ENCODE measurements at places on chromosomes 7 and 10.

- DNase-seq: no peak
These were observed 3.3 kb downstream of the SKAP2 start for GRCh38 chr7:26861050-26861449.

- DNase-seq: no peak
These were observed 29.6 kb upstream of the DKK1 start for GRCh38 chr10:52284416-52285013.

DNA sequence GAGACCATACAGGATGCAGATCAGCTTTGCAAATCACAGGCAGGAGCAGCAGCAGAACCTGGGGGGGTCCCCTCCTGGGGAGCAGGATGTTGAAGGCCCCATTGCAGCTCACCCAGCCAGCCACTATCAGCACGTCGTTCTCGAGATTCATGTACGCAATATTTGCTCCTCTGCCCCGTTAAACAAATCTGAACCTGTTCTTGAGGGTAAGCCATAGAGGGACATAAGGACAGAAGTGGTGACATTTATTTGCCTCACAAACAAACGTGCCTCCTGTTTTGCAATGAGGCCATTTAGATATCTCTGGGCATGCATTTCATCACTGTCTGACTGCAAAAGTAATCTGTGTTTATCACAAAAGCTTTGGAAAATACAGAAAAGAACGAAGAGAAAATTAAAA, 87.3 kb upstream of the BAIAP2L1 start:
- DNase-seq: no peak

GRCh38 chr7:3210531-3210930, 90.5 kb upstream of the SDK1 start:
- peak; percentile 55 for DNase-seq

DNA sequence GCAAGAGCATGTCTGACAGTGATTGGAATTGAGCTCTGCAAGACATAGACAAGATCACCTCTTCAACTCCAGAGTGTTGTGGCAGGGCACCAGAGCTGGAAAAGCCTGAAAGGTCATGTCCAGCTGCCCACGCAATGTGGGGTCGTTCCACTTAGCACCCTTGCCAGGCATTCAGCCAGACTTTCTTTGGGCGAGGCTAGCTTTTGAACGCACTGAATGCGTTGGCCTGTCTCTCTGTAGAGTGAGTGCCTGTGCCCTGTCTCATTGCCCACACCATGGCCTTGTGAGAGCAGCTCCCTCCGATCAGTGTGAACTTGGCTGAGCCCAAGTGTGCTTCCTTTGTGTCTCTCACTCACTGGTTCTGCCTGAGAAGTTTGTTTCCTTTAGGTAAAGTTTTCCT, 23.3 kb downstream of the UBTD1 start:
- no peak for DNase-seq

- no peak for DNase-seq
These were observed 59.0 kb downstream of the YKT6 start for GRCh38 chr7:44259547-44260457.

DNA sequence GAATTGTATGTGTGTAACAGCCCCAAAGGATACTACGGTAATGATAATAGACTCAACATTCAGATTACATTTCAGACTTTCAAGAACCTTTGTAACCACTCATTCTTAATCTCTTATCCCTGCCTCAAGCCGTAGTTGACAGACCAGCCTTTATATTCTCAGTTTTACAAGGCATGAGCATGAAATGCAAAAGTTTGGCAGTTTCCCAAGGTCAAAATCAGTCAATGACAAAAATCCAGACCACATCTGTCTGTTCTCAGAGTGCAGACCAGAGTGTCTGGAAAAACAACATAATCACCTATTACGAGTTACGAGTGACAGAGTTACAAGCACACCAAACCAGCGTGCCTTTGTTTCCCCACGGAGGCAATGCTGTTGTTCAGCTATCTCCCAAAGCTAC, 178.6 kb upstream of the LRGUK start:
- peak; percentile 33 for DNase-seq

GRCh38 chr7:70347463-70348254, 749.4 kb downstream of the AUTS2 start:
- DNase-seq: no peak

- peak; percentile 16 for DNase-seq
These were observed 340.8 kb upstream of the PODXL start for GRCh38 chr7:131897016-131897789.

GRCh38 chr10:132674311-132674710, 111.6 kb downstream of the NKX6-2 start:
- DNase-seq: no peak

- DNase-seq: no peak
These were observed 1238.9 kb downstream of the XPNPEP1 start for GRCh38 chr10:108684431-108684830.

DNA sequence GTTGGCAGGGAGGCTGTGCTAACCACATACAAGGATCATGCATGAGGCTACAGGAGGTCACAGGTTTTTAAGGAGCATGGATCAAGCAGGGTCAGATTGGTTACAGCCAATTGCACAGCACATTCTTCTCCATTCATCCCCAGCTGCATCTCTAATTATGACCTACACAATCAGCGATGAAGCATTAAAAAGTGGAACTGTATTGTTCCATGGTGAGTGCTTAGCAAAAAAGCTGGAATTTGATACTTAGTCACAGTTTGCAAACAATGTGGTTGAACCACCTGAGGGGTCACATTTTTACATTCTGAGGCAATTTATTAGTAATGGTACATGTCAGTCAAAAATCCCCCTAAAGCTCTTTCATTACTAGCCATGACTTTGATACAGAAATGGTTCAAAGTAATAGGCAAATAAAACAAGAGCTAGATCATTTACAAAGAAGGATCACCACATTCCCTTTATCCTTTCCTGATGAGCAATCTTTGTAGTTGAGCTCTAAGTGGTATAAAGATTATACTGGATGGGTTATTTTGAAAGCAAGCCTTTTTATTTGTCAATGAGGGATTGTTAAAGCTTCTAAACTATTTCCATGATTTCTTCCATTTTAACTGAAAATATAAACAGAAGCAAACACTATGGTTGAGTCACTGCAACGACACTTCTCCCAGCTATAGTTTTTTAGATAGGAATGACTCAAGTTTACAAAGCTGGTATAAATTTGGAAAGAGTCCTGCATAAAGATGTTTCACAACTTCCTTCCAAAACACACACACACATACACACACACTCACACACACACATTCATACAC, 217.8 kb upstream of the SEMA3A start:
- no peak for DNase-seq

DNA sequence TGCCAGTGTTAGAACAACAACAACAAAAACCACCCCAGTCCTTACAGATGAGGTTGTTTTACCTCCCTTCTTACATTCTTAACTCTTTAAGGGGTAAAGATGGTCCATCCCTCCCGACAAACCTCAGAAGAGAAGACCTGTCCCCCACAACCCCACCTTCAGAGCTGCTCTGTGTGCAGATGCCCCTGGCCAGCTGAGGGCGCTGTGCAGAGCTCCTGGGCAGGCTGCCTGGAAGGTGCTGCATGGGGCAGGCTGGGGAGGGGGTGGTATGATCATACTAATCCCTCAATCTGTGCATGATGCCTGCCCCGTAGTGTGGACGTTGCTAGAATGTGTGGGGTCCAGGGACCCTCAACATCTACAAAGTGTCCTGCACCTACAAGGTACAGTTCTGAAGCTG, 387.1 kb downstream of the INHBA start:
- DNase-seq: no peak

DNA sequence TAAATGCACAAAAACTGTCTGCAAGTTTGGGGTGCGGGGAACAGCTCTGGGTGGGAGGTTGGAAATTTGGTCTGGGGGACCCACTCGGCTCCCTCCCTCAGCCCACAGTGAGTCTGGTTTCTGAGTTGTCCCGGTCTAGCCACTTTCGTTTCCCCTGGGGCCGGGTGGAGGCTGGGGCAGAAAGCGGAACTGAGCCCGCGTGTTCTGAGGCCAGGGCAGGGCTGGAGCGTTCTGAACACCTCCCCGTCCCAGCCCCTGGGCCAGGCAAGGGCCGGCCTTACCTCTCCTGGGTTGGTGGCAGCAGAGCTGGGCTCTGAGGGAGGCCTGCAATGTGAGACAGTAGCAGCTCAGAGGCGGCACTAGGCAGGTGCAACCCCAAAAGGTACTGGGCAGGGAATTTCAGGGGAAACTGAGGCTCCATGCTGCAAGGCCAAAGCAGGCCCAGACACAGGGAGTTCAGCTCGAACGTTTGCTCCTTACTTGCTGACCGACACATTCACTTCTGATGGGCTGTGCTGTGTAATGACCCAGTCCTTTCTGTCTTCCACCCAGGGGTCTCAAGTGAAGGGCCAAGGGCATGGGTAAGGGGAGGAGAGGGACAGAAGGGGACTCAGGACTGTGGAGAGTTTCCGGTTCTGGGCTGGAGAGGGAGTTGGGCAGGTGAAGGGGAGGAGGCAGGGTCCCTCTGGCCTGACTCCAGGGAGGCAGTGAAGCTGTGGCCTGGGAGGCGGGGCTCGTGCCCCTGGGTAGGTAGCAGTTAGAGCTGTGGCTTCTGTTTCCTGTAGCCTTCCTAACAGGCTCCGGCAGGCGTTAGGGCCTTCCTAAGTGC, 3.0 kb downstream of the IRF5 start:
- peak; percentile 39 for DNase-seq

Data from SK-N-SH (cell line).